Stomach (tissue), 19 donors: ENCODE measurements at places on chromosomes 1 and 21.

GRCh38 chr1:161198897-161199431 lies at the start of gene ADAMTS4:
Gene ADAMTS4 (minus strand): TSS chr1:161199054. CDS start chr1:161198627, 427 bp downstream.
- DNase-seq, result peak; percentile 92

DNA sequence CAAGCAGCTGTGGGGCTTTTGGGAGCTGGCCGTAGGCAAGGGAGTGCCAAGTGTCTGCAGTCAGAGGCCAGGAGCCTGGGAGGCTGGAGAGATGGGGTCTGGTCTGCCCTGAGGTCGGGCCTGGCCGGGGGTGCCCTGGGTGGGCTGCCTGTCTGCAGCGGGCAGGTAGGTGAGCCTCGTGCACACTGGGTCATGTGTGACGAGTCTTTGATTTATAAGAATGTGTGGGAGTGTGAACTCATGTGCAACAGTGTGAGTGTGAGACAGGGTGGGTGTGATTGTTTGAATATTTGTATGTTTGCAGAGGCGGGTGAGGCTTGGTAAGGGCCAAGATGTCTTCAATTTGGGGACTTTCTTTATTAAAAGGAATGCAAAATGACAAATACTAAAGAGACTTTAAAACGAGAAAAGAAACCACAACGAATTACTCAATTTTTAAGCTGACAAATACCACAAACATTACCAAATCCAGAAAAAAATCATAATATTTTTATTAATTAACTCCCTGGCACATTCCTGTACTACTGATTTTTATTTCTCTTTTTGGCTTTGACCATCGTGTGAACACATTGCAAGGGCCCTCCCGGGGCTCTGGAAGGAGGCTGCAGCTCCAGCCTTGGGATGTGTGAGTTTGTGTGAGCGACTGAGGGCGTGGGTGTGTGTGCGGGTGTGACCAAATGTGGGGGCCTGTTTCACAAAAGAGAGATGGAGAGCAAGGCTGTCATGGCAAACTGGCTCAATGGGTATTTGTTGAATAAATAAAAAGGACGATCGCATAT lies 110.3 kb upstream of the WNT4 start:
- no peak for DNase-seq

DNA sequence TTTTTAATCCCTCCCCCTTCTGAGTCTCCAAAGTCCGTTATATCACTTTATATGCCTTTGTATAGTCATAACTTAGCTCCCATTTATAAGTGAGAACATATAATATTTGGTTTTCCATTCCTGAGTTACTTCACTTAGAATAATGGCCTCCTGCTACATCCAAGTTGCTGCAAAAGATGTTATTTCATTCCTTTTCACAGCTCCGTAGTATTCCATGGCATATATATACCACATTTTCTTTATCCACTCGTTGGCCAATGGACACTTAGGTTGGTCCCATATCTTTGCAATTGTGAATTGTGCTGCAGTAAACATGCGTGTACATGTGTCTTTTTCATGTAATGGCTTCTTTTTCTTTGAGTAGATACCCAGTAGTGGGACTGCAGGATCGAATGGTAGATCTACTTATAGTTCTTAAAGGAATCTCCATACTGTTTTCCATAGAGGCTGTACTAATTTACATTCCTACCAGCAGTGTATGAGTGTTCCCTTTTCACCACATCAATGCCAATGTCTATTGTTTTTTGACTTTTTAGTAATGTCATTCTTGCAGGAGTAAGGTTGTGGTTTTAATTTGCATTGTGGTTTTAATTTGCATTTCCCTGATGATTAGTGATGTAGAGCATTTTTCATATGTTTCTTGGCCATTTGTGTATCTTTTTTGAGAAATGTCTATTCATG lies 12.3 kb downstream of the MAN1C1 start:
- DNase-seq, result no peak

GRCh38 chr1:67457247-67457646 lies 27.0 kb upstream of the SERBP1 start:
- DNase-seq, result no peak

GRCh38 chr1:48082271-48082962 lies 85.2 kb upstream of the TRABD2B start:
- peak; percentile 32 for DNase-seq

GRCh38 chr1:96962216-96962615 lies 240.6 kb downstream of the PTBP2 start:
- DNase-seq, result no peak

DNA sequence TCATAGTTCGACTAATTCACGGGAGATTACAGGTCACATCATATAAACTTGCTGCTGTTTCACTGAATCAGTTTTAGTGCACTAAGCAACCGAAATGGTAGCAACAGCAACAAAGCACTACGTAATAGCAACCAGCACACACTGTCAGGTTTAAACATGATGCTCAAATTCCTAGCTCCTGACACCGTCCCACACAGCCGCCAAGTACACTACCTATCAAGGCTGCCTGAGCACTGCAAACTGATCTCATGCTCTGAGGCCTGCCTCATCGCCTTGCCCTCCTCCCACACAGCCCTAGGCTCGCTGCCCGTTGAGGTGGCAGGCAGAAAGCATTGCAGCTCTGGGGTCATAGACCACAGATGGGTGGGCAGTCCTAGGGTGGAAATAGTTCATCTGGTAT lies 12.4 kb downstream of the LAMC2 start:
- no peak for DNase-seq

DNA sequence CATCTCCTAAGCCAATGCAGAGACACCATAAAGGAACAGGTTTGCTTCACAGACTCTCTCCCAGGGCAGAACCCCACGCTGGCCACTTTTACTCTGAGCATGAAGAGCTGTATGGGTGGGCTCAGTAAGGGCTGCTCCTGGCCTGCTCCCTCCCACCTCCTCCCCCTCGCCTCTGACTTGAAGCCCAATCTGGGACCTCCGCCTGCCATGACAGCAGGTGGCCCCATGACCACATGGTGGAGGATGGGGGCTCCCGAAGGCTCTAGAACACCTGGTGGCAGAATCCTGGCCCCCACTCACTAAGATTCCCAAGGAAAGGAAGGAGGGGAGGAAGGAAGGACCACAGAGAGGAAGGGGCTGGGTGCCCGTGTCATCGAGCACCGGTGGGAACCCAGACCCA lies 23.7 kb downstream of the CASZ1 start:
- DNase-seq, result no peak
